Gastrocnemius medialis (tissue), 4 donors: ENCODE measurements at places on chromosomes 2 and 18. TPM values are rescaled to one million over a fixed set of nuclear protein-coding genes. Genes with fewer than 3 reads are reported as not detected.

PLCD4 gene
- total RNA-seq, result 21.6 TPM

NCKAP5 gene
- total RNA-seq, result 0.03 TPM

SPP2 gene
- 0.60 TPM for total RNA-seq

GAL3ST2 gene
- not detected for total RNA-seq

UBE2F gene
- total RNA-seq, result 67.3 TPM

VWA3B gene
- total RNA-seq, result not detected
